Smooth muscle cell of the pulmonary artery (primary cell): ENCODE measurements at places on chromosomes 11 and 22. TPM values are rescaled to one million over a fixed set of nuclear protein-coding genes. Genes with fewer than 3 reads are reported as not detected.

The OR8K3 gene
- total RNA-seq = not detected in 2 replicates

The OR52N4 gene
- total RNA-seq = not detected in 2 replicates

The CBLIF gene
- total RNA-seq = not detected in 2 replicates

The ANKK1 gene
- total RNA-seq = 0.07 TPM in 1 of 2 replicates, not detected in the other

The NLRP14 gene
- 0.07 and 0.10 TPM in 2 replicates for total RNA-seq

The MRGPRF gene
- 20.2 and 65.7 TPM in 2 replicates for total RNA-seq

The CHRM4 gene
- total RNA-seq = 0.07 and 0.23 TPM in 2 replicates

The ZPR1 gene
- total RNA-seq = 29.1 and 48.1 TPM in 2 replicates

The TEX54 gene
- total RNA-seq = not detected in 2 replicates

The CD3E gene
- not detected in 2 replicates for total RNA-seq

The MMP12 gene
- 0.07 and 0.17 TPM in 2 replicates for total RNA-seq

The RTCB gene
- total RNA-seq = 82.0 and 94.5 TPM in 2 replicates

The APBB1 gene
- total RNA-seq = 41.9 and 50.6 TPM in 2 replicates

The PLAAT4 gene
- 5.1 and 9.1 TPM in 2 replicates for total RNA-seq

The RAG2 gene
- not detected in 2 replicates for total RNA-seq

The FOLR1 gene
- not detected in 2 replicates for total RNA-seq

The MAP6 gene
- total RNA-seq = 2.4 and 2.8 TPM in 2 replicates
